H54 (cell line): ENCODE measurements at places on chromosomes 5 and 9.

DNA sequence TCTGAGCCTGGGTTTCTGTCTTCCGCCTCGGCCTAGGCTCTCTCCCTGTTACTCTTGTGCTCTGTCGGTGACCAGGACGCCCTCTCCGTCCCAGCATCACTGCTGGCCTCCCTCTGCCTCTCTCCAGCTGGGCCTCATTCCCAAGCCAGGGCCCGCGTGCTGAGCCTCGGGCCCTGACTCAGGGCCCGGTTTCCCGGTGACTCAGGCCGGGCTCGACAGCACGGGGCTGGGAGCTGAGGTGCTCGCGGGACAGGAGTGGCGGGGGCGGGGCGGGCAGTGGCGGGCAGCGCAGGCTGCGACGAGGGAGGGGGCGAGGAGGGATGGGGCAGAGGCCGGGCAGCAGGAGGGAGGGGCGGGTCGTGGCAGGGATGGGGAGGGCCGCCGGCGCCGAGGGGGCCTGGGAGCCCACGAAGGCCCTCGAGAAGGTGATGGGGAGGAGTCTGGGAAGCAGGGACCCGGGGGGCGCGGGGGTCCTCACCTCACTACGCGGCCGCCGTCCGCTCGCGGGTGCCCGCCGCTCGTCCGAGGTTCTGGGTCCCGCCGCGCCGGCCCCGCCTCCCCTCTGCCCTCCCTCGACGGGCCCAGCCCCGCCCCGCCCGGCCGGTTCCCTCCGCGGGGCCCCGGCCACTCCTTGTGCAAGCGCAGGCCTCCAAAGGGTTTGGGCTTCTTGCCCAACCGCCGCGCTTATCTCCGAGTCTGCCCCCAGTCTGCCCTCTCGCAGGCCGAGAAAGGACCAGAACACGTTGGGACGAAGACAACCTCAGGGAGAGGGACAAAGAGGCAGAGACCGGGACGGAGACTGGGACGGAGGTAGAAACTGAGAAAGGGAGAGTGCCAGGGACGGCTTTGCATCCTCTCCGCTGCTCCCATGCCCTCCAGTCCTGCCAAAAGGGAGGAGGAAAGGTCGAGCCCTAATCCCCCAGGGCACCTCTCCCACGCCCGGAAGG lies at the start of gene ARAP3:
Gene ARAP3 (minus strand): TSS at position 536 of the 947 bp plus-strand sequence. CDS start 1,744 bp downstream, outside the sequence.
- peak; percentile 93 for DNase-seq

DNA sequence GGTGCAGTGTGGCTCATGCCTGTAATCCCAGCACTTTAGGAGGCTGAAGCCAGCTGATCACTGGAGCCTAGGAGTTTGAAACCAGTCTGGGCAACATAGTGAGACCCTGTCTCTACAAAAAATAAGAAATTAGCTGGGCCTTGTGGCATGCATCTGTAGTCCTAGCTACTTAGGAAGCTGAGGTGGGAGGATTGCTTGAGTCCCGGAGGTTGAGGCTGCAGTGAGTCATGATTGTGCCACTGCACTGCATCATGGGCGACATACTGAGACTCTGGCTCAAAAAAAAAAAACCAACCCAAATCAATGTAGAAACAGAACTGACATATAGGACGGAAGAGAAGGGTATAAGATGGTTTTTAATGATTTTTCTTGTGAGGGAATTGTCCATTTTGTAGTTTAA lies 27.7 kb downstream of the G3BP1 start:
- DNase-seq: no peak

DNA sequence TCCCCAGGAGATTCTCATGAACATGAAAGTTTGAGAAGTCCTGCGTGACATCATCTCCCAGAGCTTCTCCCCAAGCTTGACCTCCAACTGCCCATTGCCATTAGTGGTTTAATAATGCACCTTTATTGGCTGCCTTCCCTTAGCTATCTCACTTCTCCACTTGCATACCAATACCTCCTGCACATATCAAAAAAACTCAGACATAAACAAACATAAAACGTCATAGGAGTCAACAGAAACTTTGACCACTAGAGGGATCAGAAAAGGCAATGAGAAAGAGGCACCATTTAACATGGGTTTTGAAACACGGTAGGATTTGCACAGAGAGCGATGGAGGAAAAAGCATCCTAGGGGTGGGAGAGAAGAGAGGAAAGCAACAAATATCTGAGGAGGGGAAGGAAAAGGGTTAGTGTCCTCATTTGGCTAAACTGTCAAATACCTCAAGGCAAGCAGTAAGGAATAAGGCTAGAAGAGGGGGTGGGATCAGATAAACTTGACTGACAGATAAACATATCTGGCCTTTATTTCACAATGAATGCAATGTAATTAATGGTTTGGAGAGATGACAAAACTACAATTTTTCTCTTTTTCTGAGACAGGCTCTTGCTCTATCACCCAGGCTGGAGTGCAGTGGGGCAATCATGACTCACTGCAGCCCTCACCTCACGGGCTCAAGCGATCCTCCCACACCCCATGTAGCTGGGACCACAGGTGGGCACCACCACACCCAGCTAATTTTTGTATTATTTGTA lies 27.0 kb downstream of the GNAQ start:
- no peak for DNase-seq

DNA sequence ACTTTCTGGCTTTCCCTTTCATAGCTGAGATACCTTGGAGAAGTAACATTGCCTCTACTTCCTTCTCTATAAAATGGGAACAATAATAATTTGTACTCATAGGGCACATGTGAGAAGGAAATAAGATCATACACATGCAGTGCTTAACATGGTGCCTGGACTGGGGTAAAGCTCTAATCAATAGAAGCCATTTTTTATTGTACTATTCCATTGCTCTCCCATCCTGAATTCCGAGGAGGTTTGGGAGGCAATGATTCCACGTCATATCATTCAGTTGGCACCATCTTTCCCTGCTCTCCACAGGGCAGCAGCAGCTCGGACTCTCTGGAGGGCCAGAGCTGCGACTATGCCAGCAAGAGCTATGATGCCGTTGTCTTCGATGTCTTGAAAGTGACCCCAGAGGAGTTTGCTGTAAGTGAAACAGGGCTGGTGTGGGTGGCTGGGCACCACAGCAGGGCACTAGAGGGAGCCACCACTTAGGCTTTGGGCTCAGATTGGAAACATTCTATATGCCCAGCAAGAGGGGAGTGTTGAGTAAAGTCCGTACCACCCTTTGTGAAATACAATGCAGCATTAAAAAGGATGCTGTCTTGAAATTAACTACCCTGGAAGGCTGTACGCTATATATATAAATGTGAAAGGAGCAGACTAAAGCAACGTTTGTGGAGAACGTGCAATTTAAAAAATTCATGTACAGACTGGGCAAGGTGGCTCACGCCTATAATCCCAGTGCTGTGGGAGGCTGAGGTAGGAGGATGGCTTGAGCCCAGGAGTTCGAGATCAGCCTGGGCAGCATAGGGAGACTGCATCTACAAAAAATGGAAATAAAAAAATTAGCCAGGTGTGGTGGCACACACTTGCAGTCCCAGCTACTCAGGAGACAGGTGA lies 51.2 kb downstream of the RALGPS1 start:
- peak; percentile 71 for DNase-seq

- DNase-seq: no peak
Measured at GRCh38 chr5:172872997-172873491, 39.0 kb downstream of the ERGIC1 start.

GRCh38 chr5:58462623-58463230 lies 2.8 kb upstream of the PLK2 start:
- DNase-seq: no peak

DNA sequence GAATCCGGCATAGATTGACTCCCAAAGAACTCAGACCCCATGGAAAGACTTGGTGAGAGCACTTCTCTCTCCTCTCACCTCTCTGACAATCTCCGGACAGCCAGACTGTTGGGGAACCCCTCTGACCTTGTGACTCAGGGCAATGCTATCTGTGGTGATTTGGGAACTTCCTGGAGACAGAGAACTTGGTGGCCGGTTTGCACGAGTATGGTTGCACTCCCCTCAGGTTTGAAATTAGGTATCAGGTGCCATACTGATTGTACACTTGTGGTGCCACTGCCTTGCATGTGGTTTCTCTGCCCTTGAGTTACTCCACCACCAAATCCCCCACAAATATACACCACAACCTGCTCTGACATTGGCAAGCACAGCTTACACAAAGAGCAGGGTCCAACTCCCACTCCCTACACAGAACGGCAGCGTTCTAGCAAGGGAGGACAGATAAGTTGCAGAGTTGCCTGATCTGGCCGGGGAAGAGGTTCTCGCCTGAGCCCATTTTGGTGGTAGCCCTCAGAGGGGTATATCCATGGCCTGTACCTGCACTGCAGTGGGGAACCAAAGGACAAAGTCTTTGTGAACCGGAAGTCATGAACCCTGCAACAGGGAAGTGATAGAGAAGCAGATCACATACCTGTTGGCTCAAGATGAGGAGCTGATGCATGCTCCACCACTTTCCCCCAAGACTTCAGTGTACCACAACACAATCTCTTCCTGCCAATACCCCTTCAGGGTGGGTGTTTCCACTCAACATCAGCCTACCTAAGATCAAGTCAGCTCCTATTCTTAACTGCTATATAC lies 255.1 kb downstream of the MCTP1 start:
- peak; percentile 18 for DNase-seq

- DNase-seq: no peak
Measured at GRCh38 chr9:110728058-110728457, 59.5 kb downstream of the MUSK start.

DNA sequence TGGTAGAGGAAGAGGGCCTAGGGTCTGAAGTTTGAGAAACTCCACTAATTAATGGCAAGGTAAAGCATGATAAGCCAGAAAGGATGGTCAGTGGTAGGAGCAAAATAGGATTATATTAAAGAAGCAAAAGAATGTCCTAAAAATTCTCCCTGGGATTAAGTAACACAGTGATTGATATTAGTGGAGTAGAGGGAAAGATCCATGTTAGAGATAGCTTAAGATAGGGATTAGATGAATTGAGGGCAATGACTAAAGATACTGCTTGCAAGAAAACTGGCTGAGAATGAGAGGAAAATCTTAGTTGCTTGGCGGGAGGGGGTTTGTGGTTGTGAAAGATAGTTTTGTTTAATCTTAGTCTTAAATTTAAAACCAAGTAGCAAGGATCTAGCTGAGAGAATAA lies 255.6 kb downstream of the EPB41L4A start:
- DNase-seq: no peak

DNA sequence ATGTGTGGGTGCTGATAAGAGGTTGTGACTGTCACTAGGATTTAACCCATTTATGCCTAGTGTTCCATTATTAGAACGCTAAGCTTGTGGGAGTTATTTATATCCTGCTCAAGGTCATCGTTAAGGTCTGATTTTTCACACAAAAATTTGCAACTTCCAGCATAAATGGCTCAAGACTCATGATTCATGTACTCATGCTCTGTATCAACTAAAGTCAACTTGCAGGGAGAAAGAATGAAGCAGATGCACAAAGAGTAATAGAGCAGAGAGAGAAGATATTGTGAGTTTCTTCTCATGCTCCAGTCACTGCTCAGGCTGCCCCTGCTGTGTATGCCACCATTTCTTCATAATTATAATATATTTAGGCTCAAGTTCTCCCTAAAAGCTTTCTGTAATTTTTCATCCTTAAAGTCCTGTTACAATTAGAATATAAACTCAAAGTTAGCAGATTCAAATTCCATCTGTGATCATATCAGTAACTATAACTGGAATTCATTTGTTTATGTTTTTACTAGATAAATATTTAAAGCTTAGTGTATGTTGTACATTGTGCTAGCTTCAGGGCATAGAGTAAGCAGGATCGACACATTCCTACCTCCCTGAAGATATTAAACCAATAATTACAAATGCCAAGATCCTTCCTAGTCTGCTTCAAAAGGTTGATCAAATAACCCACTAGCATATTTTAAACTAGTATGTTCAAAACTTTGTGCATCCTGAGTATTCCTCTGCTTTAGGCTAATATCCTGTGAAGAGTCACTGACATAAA lies 136.7 kb downstream of the NUDT12 start:
- DNase-seq: no peak

GRCh38 chr5:155343468-155343867 lies 329.9 kb downstream of the KIF4B start:
- no peak for DNase-seq

- DNase-seq: no peak
Measured at GRCh38 chr9:2378266-2378665, 243.3 kb upstream of the VLDLR start.

DNA sequence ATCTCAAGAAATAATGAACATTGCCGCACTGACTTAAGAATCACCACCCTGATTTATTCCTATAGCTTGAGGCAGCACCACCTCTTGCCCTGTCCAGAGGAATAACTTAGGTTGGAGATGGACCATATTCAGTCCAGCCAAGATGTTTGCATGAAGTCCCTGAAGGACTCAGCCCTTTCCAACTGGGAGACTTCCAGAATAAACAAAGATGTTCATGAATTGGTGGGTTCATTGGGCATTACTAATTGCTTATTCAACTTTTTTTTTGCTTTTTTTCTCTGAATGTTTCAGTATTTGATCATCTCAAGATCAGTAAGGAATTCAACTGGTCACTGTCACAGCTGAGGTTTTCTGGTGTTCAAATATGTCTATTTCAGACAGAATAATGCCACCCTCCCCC lies 470.6 kb downstream of the CCDC171 start:
- no peak for DNase-seq

GRCh38 chr9:86636519-86636918 lies 282.3 kb upstream of the TUT7 start:
- DNase-seq: no peak

DNA sequence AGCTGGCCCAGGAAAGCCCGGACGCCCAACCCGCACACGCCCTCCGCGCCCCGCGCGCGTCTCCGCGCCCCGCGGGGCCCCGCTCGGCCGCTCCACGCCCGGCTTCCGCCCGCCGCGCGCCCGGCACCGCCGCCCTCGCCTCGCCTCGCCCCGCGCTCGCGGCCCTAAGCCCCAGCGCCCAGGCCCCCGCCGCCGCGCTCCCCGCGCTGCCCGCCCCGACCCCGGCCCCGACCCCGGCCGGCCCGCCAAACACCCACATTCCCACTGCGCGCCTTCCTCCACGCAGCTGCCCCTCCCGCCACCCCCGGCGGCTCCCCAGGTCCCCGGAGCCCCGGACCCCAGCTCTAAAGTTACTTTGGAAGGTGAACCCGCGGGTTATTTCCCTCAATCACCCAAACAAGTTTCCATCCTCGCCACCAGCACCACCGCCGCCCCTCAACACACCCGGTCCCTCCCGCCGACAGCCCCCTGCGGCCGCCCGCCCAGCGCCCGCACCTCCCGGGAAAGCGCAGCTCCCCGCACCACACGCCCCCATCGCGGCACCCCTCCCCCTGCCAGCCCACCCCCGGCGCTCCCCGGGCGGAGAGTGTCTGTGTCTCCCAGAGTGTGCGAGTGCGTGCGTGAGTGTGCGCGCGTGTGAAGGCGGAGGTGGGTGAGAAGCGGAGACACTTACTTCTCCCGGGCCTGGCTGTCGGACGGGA lies 439 bp downstream of the SSBP2 start:
- peak; percentile 14 for DNase-seq

DNA sequence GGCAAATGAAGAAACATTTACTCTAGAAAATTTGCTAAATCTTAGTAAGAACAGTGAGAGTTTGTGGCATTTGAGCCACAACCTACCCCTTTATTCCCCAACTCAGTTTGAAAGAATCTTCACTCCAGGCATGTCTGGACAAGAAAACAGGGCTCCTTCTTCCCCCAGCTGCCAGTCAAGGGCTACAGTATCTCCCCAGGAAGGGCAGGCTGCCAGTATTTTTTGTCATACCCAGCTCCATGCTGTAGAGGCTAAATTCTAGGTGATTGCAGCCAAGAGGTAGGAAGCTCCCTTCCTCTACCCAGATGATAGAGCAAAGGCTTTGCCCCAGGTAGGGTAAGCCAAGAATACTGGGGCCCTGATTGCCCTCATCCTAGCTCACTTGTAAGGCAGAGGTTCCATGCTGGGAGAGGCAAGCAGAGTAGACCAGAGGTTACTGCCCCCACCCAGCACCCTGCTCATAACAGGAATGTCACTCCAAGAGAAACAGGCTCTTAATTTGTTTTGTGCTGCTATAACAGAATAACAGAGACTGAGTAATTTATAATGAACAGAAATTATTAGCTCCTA lies 20.0 kb upstream of the GRPEL2 start:
- DNase-seq: no peak
